ENCODE measurements at places on chromosomes 1 and 21. TPM values are rescaled to one million over a fixed set of nuclear protein-coding genes. Genes with fewer than 3 reads are reported as not detected.

GRCh38 chr1:78223417-78224215 is 177.8 kb downstream of the GIPC2 start:
- H3K4me3 ChIP-seq, result no peak overlapping the region
- DNase-seq, result no peak
- H3K4me1 ChIP-seq, result no peaks in the 10 kb centered on the region
- no peak overlapping the region for H3K27ac ChIP-seq
- no peaks in the 10 kb centered on the region for H3K36me3 ChIP-seq
- H3K27me3 ChIP-seq, result no peaks in the 10 kb centered on the region

GRCh38 chr1:166944186-166944967 is 31.0 kb downstream of the ILDR2 start:
- no peak for DNase-seq
- H3K4me1 ChIP-seq, result peaks cover 5% of the 10 kb centered on the region
- H3K27ac ChIP-seq, result no peak overlapping the region
- H3K36me3 ChIP-seq, result no peaks in the 10 kb centered on the region
- H3K27me3 ChIP-seq, result no peaks in the 10 kb centered on the region
- no peak overlapping the region for H3K4me3 ChIP-seq

The FLG2 gene
- total RNA-seq, result not detected

The ZBTB8A gene
- total RNA-seq, result 2.2 TPM

The ZYG11A gene
- not detected for total RNA-seq

The CLCNKB gene
- not detected for total RNA-seq
